GM23248 (cell line): ENCODE measurements at places on chromosomes 5 and 9.

- DNase-seq, result peak; percentile 14
Observed at GRCh38 chr5:158992037-158992740, 107.5 kb downstream of the EBF1 start.

DNA sequence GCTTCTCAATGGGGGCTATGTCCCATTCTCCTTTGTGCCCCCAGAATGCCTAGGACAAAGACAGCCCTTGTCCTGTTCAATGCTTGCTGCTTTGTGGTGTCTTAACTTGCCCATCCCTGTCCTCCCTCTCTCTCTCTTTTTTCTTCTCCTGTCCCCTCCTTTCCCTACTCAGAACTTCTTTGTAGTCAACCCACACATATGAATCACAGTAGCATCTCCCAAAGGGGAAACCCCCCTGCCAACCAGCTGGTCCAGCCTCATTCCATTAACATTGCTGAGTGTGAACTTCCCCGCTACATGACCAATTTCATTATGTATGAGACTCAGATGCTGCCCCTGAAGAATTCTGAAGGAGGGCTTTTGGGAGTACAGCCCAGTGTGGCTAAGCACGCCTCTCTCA is 408.3 kb downstream of the ENC1 start:
- peak; percentile 97 for DNase-seq

- no peak for DNase-seq
Observed at GRCh38 chr5:80125022-80125961, 90.1 kb downstream of the THBS4 start.

DNA sequence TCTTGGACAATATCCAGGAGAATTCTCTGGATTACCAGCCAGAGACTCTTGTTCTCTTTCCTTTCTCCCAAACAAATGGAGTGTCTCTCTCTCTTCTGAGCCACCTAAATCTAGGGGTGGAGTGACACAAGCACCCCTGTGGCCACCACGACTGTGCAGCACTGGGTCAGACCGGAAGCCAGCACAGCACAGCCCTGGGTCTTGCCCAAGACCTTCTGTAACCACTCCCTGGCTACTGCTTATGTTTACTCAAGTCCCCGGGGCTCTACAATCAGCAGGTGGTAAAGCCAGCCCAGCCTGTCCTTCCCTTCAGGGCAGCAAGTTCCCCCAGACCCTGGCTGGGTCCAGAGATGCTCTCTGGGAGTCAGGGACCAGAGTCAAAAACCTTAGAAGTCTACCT is 110.0 kb upstream of the TUT7 start:
- no peak for DNase-seq

DNA sequence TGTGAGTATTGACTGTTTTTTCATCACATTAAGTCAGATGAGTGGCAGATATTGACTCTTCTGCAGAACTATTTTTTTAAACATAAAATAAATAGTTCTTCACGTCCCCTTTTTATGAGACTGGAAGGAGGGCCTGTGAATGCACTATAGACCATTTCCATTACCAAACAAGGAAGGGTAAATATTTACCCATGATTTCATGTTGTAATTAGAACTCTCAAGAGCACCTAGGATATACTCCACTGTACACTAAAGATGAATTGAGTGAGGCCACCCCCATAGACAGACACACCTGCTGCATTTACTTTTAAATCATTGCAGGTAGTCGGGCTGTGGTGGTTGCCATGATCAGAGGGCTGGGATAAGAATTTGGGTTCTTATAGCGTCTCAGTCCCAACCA is 22.6 kb downstream of the SLC36A1 start:
- no peak for DNase-seq

- DNase-seq, result no peak
Observed at GRCh38 chr9:23586906-23587305, 239.1 kb downstream of the ELAVL2 start.

GRCh38 chr9:136275655-136276429 is 28.1 kb downstream of the CCDC187 start:
- DNase-seq, result no peak

- DNase-seq, result no peak
Observed at GRCh38 chr9:38178237-38178636, 109.2 kb upstream of the SHB start.

DNA sequence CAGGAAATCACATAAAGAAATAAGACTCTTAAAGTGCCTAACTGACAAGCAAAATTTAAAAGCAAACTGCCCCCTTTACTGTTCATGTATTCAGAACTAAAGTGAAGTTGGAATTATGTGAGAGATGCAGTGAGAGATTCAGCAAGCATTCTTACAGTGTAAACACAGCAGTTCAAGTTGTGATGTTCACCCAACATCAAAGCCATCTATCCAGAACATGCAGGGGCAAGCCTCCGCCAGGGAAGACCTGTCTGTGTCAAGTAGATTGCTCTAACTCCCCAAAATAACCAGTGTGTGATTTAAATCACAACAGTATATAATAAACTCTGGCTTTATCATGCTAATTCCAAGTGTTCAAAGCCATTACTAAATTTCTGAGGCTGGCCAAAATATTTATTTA is 233.3 kb downstream of the BNC2 start:
- no peak for DNase-seq

DNA sequence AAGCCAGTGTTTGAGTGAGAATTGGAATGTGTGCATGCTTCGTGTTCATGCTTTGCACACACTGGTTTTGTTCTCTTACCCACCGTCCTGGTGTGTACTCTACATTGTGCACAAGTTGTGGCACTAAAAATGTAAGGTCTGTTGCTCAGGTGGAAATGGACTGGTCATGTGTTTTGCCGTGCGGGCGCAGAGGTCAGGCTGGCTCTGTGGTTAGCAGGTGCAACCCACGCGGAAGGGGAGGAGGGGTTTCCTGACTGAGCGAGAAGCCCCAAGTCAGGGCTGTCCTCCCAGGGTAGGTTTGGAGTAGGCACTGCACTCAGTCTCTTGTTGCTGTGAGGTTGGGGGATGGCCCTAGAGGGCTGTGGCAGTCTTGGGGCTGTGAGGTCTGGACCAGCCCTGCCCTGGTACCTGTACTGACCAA is 86.6 kb downstream of the EHMT1 start:
- DNase-seq, result no peak

- DNase-seq, result peak; percentile 73
Observed at GRCh38 chr9:104743376-104743985, 4.0 kb upstream of the NIPSNAP3A start.

DNA sequence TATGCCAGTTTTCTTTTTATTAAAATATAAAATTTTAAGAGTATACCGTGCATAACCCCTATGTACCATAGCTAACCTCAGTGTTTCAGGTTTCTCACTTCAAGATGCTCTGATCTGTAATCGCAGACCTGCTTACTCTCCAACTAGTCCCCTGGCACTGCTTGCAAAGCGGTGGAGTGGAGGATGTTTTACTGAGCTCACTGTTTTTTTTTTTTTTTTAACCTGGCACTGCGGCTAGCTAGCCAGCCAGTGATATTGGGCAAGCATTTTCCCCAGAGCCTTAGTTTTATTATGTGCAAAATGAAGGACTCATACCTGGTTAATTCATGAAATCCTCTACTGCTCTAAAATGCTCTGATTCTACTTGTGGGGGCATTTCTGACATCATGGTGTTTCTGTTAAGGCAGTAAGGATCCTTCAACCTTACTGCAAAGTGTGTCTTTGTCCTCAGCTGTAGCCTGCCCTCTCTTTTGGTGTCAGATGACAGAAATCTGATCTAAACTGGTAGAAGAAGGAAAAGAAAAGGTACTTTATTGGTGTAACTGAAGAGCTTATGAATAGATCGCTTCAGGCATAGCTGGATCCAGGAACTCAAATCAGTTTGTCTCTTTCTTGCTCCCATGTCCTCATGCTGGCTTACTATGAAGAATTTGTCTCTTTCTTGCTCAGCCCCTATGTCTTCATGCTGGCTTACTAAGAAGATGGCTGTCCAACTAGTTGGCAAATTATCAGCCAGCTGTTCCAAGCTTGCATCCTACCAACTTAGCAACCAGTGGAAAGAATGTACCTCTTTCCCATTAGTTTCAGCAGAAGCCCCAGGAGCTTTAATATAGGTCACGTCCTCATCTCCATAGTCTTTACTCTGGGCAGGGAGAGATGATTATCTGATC is 59.8 kb downstream of the DOCK2 start:
- peak; percentile 79 for DNase-seq

DNA sequence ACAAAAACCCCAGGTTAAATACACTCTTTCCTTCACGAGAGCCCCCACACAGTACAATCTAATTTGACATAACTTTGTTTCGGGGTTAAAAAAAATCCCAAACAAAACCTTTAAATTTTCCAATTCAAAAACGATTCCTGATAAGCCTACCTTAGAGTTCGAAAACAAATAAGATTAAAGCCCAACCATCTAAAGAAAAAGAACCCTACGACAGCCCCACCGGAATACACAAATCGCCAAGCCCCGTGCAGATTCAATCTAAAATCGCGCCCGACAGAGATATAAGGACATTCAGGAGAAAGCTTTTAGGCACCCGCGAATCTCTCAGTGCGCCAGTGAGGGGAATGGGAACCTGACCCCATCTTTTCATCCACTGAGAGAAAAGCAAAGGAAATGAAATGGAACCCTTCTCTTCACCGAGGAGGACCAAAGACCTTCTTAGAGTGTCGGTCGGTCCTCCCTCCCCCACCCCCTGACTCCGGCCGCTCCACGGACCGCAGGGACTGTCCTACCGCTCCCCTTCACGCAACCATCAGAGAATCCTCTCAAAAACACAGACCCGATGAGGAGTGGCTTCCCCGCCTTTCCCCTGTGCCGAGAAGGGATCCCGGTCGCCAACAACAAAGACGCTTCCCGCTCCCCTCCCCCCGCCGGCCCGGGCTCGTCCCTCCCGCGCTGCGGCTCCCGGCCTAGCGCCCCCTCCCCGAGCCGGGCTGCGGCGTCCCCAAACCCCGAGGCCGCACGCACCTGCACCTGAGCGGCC is 925 bp downstream of the ABHD17B start:
- DNase-seq, result peak; percentile 63

GRCh38 chr9:20513126-20513913 is 109.0 kb downstream of the MLLT3 start:
- no peak for DNase-seq

DNA sequence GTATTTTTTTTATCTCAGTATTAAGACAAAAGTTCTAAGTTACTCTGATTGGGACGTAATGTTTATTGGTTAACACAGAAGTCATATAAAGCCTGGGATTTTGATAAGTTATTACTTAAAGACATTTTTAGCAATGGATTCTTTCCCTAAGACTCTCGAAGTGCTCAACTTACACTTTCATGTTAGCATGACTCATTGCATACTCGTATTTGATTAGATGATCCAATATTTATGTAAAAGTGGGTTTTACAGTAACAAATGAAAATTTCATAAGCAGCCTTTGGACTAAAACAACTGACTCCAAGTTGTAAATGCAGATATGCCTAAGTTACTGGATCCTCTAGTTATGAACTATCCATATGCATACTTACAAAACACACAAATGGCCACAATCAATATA is 567.7 kb upstream of the NUDT12 start:
- DNase-seq, result no peak

DNA sequence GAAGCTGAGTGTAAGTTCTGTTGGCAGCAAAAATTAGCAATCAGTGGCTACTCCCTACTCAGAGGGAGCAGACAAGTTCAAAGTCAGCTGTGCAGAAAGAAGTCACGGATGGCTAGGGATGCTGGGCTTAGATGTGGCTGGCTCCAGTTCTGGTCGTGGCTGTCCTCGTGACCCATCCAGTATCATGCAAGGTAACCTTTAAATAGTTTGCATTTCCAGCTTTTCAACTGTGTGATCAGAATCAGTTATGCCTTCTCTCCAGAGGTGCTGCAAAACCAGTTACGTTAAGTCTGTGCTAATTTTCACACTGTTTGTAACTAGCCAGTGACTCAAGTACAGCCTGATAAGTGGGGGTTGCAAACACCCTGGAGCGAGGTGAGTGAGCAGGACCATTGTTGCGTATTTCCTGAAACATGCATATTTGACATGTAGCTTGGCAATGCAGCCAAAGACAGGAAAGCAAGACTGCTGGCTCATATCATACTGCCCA is 302.4 kb downstream of the ATPSCKMT start:
- peak; percentile 5 for DNase-seq

DNA sequence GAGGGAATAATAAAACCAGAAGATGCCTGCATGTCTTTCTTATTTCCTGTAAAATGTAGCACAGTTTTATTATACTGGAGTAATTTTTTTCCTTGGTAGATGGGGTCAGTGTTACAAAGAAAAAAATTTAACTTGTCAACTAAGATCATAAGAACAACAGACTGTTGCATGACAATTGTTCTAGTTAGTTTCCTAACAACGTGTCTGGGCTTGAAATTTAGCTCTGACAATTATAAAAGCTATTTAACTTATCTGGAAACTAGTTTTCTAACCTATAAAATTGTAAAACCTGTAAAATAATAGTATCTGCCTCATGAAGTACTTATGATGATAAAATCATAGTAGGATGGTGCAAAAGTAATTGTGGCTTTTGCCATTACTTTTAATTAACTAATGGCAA is 4.9 kb downstream of the SHOC1 start:
- no peak for DNase-seq

GRCh38 chr5:142839711-142840346 is 69.7 kb downstream of the ARHGAP26 start:
- DNase-seq, result peak; percentile 79
